Stimulated activated CD4-positive, alpha-beta T cell treated with anti-CD3 and anti-CD28 coated beads, Interleukin-2, amount 100 ng/mL, for 48 hours (primary cell): ENCODE measurements at places on chromosomes 1 and 21.

DNA sequence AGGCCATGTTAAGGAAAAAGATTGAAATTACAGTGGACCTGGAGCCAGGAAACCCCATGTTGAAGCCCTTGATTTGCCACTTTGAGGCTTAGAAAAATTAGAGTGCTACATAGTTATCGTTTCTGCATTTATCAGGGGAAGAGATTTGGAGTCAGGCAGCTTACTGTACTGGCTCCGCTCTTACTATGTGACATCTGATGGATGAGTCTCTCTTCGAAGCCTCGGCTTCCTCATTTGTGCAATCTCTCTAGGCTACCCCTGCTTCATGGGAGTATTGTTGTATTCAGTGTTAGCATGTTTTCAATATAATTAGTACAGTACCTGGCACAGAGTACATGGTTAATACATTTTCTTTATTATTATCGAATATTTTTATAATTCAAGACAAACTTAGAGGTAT lies 480.4 kb upstream of the USP24 start:
- DNase-seq: no peak

- DNase-seq: no peak
Observed at GRCh38 chr1:183233113-183233512, 47.0 kb downstream of the LAMC2 start.

- no peak for DNase-seq
Observed at GRCh38 chr21:37364722-37365121, 1.9 kb upstream of the DYRK1A start.

- DNase-seq: no peak
Observed at GRCh38 chr21:43767984-43768867, 7.9 kb downstream of the CSTB start.

DNA sequence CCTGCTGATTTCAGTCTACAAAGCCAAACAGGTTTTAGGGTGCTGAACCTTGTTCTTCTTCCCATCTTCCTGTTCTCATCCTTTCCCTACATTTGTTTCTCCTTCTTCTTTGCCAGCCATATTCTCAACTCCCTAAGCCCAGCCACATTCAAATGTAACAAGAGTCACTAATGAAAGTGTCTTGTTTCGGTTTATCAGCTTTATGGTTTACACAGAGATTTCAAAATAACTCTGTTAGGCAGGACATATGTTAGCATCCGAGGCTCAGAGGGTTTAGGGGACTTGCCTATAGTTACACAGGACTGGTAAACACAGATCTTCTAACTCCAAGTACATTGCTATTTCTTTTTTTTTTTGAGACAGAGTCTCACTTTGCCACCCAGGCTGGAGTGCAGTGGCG lies 61.3 kb downstream of the NDUFS5 start:
- no peak for DNase-seq

GRCh38 chr21:40719615-40720014 lies 127.3 kb downstream of the DSCAM start:
- DNase-seq: no peak
